ENCODE measurements at places on chromosomes 7 and 10.

- H3K36me3 ChIP-seq = no peaks in the 10 kb centered on the region
- no peaks in the 10 kb centered on the region for H3K4me1 ChIP-seq
- no peak for DNase-seq
- H3K27ac ChIP-seq = no peak overlapping the region
Measured at GRCh38 chr7:132116369-132116768, 459.9 kb downstream of the PLXNA4 start.

DNA sequence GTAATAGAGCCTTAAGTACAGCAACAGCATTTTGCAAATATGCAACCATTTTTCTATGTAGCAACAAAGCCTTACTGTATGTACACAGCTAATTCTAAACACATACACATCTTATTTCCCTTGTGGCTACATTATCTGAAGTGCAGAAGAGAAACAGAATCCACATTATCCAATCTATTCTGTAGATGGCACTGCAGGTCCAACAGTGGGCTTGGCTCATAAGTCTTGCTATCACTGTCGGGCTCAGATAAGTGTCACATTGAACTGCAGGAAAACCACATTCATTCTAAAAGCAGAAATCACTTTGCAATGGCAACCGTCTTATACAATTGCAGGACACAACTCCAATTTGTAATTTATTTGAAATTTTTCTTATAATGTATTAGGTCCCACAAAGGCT, 109.8 kb upstream of the NOBOX start:
- H3K36me3 ChIP-seq = no peaks in the 10 kb centered on the region
- DNase-seq = no peak
- no peaks in the 10 kb centered on the region for H3K27me3 ChIP-seq

GRCh38 chr7:154172236-154172635, 120.0 kb downstream of the DPP6 start:
- no peak for DNase-seq
- H3K27me3 ChIP-seq = no peaks in the 10 kb centered on the region
- no peaks in the 10 kb centered on the region for H3K36me3 ChIP-seq
- no peaks in the 10 kb centered on the region for H3K4me1 ChIP-seq
- H3K4me3 ChIP-seq = no peak overlapping the region

- no peak for DNase-seq
- H3K36me3 ChIP-seq = no peaks in the 10 kb centered on the region
- H3K27me3 ChIP-seq = no peaks in the 10 kb centered on the region
Measured at GRCh38 chr10:76959111-76959510, 678.5 kb downstream of the KCNMA1 start.

GRCh38 chr10:117886766-117887165, 160.0 kb downstream of the RAB11FIP2 start:
- H3K36me3 ChIP-seq = no peaks in the 10 kb centered on the region
- DNase-seq = no peak
- H3K27me3 ChIP-seq = no peaks in the 10 kb centered on the region
- H3K27ac ChIP-seq = no peak overlapping the region
- no peaks in the 10 kb centered on the region for H3K4me1 ChIP-seq
- H3K4me3 ChIP-seq = no peak overlapping the region

DNA sequence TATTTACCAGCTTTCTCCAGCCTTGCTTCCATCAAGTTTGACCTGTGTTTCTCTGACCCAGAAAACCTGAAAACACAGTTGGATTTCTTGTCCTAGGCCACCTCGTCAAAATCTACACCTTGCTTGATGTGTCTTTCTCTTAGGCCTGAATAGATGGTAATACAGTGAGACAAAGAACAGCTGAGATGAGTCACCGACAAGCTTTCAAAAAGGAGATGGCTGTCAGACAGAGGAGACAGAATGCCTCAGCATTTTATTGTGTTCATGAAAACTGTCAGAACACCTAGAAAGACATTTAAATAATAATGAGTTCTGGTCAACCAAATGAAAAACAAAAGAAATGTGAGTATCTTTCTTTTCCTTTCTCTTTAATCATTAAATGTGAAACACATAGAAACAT, 119.7 kb upstream of the SORCS1 start:
- no peaks in the 10 kb centered on the region for H3K27me3 ChIP-seq
- H3K27ac ChIP-seq = no peak overlapping the region
- DNase-seq = no peak
- no peaks in the 10 kb centered on the region for H3K36me3 ChIP-seq
- H3K4me1 ChIP-seq = no peaks in the 10 kb centered on the region
- no peak overlapping the region for H3K4me3 ChIP-seq

- H3K36me3 ChIP-seq = no peaks in the 10 kb centered on the region
- no peaks in the 10 kb centered on the region for H3K4me1 ChIP-seq
- DNase-seq = no peak
- no peak overlapping the region for H3K4me3 ChIP-seq
- no peaks in the 10 kb centered on the region for H3K27me3 ChIP-seq
Measured at GRCh38 chr7:16590424-16590823, 55.1 kb downstream of the ANKMY2 start.

DNA sequence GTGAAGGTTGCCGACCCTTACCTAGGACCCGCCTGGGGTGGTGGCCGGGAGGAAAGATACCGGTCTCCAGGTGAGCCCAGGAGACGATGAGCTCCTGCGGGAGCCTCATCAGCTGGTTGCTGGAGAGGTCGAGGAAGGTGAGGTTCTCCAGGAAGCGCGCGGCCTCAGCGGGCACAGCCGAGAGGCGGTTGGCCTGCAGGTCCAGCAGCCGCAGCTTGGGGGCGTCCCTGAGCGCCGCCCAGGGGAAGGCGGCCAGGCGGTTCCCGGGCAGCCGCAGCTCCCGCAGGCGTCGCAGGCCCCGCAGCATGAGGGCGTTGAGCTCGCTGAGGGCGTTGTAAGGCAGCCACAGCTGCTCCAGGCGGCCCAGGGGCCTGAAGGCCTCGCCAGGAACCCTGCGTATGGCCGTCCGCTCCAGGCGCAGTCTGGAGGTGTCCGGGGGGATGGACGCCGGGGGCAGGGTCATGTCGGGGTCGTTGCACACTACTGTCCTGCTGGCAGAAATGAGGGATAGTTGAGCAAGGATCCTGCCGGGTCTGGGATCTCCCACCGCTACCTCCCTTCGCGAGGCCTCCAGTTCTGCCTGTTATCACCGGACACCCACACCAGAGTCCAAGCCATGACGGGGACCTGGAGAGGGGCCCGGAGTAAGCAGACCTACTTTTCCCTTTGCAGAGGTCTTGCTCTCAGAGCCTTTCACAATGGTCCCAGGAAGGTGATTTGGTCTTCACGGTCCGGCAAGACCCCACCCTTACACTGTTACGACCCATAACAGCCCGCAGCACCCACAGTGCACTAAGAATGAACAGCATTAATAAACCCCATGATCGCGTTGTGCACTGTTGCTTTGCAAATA, 3.9 kb downstream of the LRIT1 start:
- no peaks in the 10 kb centered on the region for H3K4me1 ChIP-seq
- H3K36me3 ChIP-seq = no peaks in the 10 kb centered on the region
- no peak overlapping the region for H3K27ac ChIP-seq
- H3K27me3 ChIP-seq = peaks cover 4% of the 10 kb centered on the region
- DNase-seq = no peak

DNA sequence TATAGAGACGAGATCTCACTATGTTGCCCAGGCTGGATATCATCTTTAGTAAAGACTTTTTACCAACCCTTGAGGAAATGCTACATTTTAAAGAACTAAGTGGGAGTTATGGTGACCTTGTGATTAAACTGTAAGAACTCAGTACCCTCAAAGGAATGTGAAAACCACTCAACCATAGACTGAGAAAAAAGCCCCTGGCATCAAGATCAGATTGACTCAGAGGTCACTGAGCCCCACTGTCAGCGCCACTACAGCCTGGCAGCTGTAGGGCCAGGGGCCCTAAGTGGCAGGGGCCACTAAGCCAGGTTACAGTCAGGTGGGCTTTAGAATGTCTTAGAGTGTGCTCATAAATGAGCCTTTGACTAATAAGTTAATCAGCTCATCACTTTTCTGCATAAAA, 55.9 kb downstream of the APBB1IP start:
- DNase-seq = no peak
- no peak overlapping the region for H3K27ac ChIP-seq
- H3K4me1 ChIP-seq = no peaks in the 10 kb centered on the region
- peaks cover 42% of the 10 kb centered on the region for H3K36me3 ChIP-seq
- no peaks in the 10 kb centered on the region for H3K27me3 ChIP-seq
- H3K4me3 ChIP-seq = no peak overlapping the region

GRCh38 chr10:125694883-125695282, 11.9 kb upstream of the TEX36 start:
- no peak overlapping the region for H3K4me3 ChIP-seq
- no peaks in the 10 kb centered on the region for H3K36me3 ChIP-seq
- no peaks in the 10 kb centered on the region for H3K27me3 ChIP-seq
- H3K27ac ChIP-seq = no peak overlapping the region

DNA sequence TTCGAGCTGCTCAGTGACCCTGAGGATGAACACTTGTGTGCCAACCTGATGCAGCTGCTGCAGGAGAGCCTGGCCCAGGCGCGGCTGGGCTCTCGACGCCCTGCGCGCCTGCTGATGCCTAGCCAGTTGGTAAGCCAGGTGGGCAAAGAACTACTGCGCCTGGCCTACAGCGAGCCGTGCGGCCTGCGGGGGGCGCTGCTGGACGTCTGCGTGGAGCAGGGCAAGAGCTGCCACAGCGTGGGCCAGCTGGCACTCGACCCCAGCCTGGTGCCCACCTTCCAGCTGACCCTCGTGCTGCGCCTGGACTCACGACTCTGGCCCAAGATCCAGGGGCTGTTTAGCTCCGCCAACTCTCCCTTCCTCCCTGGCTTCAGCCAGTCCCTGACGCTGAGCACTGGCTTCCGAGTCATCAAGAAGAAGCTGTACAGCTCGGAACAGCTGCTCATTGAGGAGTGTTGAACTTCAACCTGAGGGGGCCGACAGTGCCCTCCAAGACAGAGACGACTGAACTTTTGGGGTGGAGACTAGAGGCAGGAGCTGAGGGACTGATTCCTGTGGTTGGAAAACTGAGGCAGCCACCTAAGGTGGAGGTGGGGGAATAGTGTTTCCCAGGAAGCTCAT, 1.1 kb downstream of the DDIT4 start:
- H3K4me1 ChIP-seq = peaks cover 36% of the 10 kb centered on the region
- DNase-seq = peak; percentile 60
- H3K27me3 ChIP-seq = no peaks in the 10 kb centered on the region
- H3K27ac ChIP-seq = peak overlapping the region; percentile 92
- H3K4me3 ChIP-seq = peak overlapping the region; percentile 93

DNA sequence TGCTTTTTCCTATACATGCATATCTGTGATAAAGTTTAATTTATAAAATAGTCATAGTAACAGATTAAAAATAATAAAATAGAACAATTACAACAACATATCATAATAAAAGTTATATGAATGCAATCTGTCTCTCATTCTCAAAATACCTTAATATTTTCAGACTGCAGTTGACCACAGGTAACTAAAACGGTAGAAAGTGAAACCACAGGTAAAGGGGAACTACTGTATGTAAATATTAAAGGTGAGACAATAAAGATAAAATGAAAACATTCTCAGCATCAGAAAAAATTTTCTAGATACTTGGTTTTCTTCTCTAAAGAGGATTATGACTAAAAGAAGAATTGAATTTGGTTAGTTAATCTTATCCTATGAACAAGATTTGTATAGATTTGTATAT, 6.0 kb downstream of the FKBP14 start:
- no peaks in the 10 kb centered on the region for H3K36me3 ChIP-seq
- peaks cover 7% of the 10 kb centered on the region for H3K4me1 ChIP-seq
- no peak overlapping the region for H3K4me3 ChIP-seq
- H3K27me3 ChIP-seq = no peaks in the 10 kb centered on the region
- H3K27ac ChIP-seq = no peak overlapping the region

DNA sequence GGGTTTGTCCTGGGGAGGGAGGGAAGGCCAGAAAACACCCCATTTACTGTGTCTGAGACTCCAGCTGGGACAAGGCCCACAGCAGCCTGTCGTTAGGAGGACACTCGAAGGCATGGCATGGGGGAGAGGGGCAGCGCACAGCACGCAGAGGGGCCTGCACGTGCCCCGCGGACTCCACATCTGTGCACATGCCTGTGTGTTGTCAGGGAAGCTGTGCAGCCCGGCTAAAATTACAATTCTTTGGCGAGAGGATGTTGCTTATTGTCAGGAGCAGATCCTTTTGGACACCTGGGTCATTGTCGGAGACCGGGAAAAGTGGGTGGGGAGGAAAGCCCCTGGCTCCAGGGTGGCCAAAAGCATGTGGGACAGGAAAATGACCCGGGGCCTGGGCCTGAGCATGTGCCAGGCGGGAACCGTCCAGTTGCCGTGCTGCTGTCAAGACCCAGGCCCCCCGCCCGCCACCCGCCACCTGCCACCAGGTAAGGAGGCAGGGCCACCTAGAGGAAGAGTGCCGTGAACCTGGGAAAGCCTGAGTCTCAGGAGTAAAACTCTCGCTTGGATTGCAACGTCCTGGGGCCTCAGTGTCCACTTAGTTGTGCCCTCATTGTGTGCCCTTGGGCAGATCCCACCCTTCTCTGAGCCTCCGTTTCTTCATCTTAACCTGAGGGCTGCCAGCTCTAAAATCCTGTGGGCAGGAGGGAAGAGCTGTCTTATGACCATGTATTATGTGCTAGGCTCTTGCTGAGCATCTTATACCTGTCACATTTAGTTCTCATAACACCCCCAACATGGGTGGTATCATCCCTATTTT, 7.2 kb downstream of the VSIR start:
- no peak for DNase-seq
- H3K4me3 ChIP-seq = no peak overlapping the region
- peak overlapping the region; percentile 88 for H3K27ac ChIP-seq
- peaks cover 52% of the 10 kb centered on the region for H3K36me3 ChIP-seq
- peaks cover 89% of the 10 kb centered on the region for H3K4me1 ChIP-seq

GRCh38 chr7:140230516-140230860, 53.7 kb upstream of the KDM7A start:
- no peaks in the 10 kb centered on the region for H3K36me3 ChIP-seq
- H3K4me1 ChIP-seq = peaks cover 29% of the 10 kb centered on the region
- H3K27ac ChIP-seq = peak overlapping the region; percentile 88
- no peaks in the 10 kb centered on the region for H3K27me3 ChIP-seq
- peak overlapping the region; percentile 55 for H3K4me3 ChIP-seq

DNA sequence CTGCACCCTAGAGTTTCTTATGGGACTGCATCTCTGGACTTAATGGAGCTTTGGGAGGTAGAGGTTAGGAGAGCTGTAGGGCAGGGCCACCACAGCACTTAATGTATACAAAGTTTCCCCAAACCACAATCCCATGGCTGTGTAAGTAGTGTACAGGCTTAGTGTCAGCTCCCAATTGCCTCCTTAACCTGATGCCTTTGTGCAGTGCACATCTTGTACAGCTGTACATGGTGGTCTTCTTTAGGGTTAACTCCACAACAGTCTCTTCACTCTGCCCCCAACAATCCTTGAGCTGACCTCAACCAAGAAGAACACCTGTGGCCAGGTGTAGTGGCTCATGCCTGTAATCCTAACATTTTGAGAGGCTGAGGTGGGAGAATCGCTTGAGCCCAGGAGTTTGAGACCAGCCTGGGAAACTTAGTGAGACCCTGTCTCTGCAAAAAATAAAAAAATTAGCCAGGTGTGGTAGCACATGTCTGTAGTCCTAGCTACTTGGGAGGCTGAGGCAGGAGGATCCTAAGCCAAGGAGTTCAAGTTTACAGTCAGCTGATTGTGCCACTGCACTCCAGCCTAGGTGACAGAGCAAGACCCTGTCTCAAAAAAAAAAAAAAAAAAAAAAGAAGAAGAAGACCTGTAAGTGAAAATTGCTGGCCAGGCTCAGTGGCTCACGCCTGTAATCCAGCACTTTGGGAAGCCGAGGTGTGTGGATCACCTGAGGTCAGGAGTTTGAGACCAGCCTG, 6.8 kb downstream of the PLAU start:
- no peak overlapping the region for H3K27ac ChIP-seq
- H3K36me3 ChIP-seq = no peaks in the 10 kb centered on the region
- H3K4me1 ChIP-seq = peaks cover 13% of the 10 kb centered on the region
- no peaks in the 10 kb centered on the region for H3K27me3 ChIP-seq

- H3K27me3 ChIP-seq = no peaks in the 10 kb centered on the region
Measured at GRCh38 chr10:127889605-127890195, 3.0 kb downstream of the CLRN3 start.

GRCh38 chr7:22894546-22894945, 71.9 kb upstream of the TOMM7 start:
- H3K4me3 ChIP-seq = no peak overlapping the region
- no peak overlapping the region for H3K27ac ChIP-seq
- DNase-seq = no peak

Data from effector memory CD4-positive, alpha-beta T cell (primary cell).